Fibroblast of the aortic adventitia (primary cell): ENCODE measurements at places on chromosomes 16 and 17.

DNA sequence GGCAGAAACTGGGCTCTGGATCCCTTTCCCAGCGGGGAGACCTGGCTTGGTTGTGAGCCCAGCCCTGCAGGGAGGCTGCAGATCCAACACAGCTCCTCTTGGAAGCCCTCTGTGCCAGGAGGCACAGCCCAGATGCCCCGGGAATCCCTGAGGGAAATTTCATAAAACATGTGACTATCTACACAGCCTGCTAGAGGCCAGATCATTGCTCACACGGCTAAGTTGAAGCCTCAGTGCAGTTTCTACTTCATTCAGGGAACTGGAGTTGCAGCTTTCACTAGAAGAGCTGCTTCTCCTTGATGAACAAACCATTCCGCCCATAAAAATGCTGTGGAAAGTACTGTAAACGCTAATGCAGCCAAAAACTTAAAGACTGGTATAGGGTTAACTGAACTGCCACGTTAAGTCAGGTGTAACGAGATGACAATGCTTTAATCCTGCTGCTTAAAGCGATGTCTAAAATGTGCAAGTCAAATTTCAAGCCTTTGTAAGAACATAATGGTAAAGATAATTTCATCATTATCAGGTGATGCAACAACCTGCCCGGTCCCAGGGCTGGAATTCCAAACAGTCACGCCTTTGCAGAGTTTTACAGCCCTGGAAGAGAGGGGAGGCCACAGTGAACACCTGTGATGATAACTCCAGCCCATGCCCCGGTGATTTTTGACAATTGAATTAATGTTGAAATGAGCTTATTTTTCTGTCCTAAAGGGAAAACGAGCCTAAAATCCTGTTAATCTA lies 172.5 kb downstream of the ZFHX3 start:
- DNase-seq: no peak

- DNase-seq: peak; percentile 37
Measured at GRCh38 chr17:77445760-77446532, 305.2 kb downstream of the SEC14L1 start.

GRCh38 chr16:35552763-35553162 lies 2093.4 kb downstream of the TP53TG3F start:
- DNase-seq: no peak

- no peak for DNase-seq
Measured at GRCh38 chr16:11597235-11598095, 10.7 kb upstream of the LITAF start.

GRCh38 chr16:5446623-5447240 lies 349.1 kb upstream of the EEF2KMT start:
- DNase-seq: no peak

- peak; percentile 93 for DNase-seq
Measured at GRCh38 chr16:21302898-21303528, 24.9 kb upstream of the CRYM start.

DNA sequence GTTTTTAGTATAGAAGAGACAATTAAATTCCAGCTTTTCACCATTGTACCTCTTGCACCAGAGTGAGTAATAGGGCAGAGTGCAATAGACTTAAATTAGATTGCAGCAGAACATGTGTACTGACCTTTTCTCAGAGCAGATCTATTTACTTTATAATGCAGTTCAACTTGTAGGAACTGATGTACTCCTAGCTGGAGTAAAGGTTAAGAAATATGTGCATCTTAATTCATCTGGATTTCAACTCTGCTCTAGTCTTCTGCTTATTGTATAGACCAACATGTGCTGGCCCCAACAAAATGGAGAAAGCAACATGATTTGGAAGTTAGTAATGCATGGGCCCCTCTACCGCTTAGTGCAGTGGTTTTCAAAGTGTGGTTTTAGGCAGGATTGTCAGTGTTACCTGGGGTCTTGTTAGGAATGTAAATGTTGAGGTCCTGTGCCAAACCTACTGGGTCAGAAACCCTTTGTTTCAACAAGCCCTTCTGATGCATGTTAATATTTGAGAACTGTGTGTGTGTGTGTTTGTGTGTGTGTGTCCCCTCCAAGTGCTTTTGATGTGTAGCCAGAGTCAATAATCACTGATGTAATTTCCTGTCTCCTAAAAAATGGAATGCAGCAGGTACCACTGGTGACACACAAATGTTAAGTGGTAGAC lies 138.6 kb downstream of the TOX3 start:
- no peak for DNase-seq

- DNase-seq: no peak
Measured at GRCh38 chr17:2551493-2551892, 39.8 kb upstream of the METTL16 start.

DNA sequence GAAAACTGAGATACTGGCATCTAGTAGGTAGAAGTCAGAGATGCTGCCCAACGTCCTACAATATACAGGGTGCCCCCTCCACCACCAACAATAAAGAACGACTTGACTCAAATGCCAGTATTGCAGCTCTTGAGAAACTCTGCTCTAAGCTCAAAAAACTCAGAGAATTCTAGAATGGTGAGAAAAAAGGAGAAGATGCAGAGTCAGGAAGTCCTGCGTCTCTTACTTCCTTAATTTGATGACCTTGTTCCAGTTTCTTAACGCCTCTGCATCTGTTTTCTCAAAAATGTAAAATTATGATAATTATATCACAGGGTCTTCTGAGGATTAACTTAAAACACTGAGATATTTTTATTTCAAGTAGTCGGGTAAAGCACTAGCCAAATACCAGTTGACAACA lies 1.7 kb upstream of the HSBP1 start:
- DNase-seq: no peak

- DNase-seq: no peak
Measured at GRCh38 chr17:47869114-47869513, 18.2 kb upstream of the SP6 start.

GRCh38 chr17:29369831-29370735 lies 20.1 kb upstream of the TAOK1 start:
- peak; percentile 89 for DNase-seq

DNA sequence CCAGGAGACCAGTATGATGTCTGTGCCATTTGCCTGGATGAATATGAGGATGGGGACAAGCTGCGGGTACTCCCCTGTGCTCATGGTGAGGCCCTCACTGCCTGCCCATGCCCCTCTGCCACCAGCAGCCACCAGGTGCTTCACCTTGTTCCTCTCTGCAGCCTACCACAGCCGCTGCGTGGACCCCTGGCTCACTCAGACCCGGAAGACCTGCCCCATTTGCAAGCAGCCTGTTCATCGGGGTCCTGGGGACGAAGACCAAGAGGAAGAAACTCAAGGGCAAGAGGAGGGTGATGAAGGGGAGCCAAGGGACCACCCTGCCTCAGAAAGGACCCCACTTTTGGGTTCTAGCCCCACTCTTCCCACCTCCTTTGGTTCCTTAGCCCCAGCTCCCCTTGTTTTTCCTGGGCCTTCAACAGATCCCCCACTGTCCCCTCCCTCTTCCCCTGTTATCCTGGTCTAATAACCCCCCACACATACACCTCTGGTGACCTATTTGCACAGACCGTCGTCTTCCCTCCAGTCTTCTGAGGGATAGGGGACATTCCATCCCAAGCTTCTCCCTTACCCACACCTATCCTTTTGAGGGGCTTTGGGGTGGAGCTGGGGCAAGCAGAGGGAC lies 3.7 kb downstream of the PFN1 start:
- no peak for DNase-seq

- no peak for DNase-seq
Measured at GRCh38 chr17:81306898-81307510, 11.9 kb upstream of the SLC38A10 start.
